Stomach (tissue), 19 donors: ENCODE measurements at places on chromosomes 1 and 21. TPM values are rescaled to one million over a fixed set of nuclear protein-coding genes. Genes with fewer than 3 reads are reported as not detected.

C8B gene
- 0.25 TPM for polyA plus RNA-seq

KIF26B gene
- polyA plus RNA-seq = 0.33 TPM

SPATA45 gene
- polyA plus RNA-seq = not detected

RBP7 gene
- polyA plus RNA-seq = 18.8 TPM

ARHGAP30 gene
- 2.8 TPM for polyA plus RNA-seq

PRAMEF20 gene
- not detected for polyA plus RNA-seq

ZBTB7B gene
- polyA plus RNA-seq = 39.5 TPM

THEM5 gene
- not detected for polyA plus RNA-seq
